Astrocyte (in vitro differentiated cells and primary cell): ENCODE measurements at places on chromosomes 4 and X. TPM values are rescaled to one million over a fixed set of nuclear protein-coding genes. Genes with fewer than 3 reads are reported as not detected.

- no peaks in the 10 kb centered on the region for H3K36me3 ChIP-seq
- H3K27me3 ChIP-seq: no peaks in the 10 kb centered on the region
- H3K4me1 ChIP-seq: no peaks in the 10 kb centered on the region
- H3K4me3 ChIP-seq: no peak overlapping the region
- no peak overlapping the region for H3K27ac ChIP-seq
These were observed 313.3 kb upstream of the ACTRT1 start for GRCh38 chrX:128365492-128365891.

GRCh38 chr4:1983053-1983845 lies 25.5 kb downstream of the NELFA start:
- H3K27me3 ChIP-seq: no peaks in the 10 kb centered on the region
- no peak overlapping the region for H3K4me3 ChIP-seq
- no peak overlapping the region for H3K27ac ChIP-seq
- peaks cover 21% of the 10 kb centered on the region for H3K36me3 ChIP-seq
- no peak for DNase-seq
- no peaks in the 10 kb centered on the region for H3K4me1 ChIP-seq

DNA sequence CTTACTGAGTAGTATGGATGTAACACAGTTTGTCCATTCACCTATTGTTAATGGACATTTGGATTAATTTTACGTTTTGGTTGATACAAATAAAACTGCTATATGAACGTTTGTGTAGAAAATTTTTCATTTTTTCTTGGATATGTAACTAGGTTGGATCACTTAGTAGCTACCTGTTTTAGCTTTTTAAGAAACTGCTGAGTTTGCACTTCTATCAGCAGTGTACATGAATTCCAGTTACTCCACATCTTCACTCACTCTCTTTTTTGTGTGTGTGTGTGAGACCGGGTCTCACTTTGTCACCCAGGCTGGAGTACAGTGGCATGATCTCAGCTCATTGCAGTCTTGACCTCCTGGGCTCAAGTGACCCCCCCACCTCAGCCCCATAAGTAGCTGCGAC lies 15.4 kb downstream of the LARP1B start:
- no peaks in the 10 kb centered on the region for H3K27me3 ChIP-seq
- H3K4me3 ChIP-seq: no peak overlapping the region
- no peak for DNase-seq
- no peak overlapping the region for H3K27ac ChIP-seq

- DNase-seq: no peak
- no peaks in the 10 kb centered on the region for H3K27me3 ChIP-seq
- peak overlapping the region; percentile 93 for H3K27ac ChIP-seq
- peaks cover 51% of the 10 kb centered on the region for H3K4me1 ChIP-seq
These were observed 1.7 kb downstream of the PDGFC start for GRCh38 chr4:156969911-156970310.

GRCh38 chr4:141898346-141898745 lies 262.0 kb downstream of the IL15 start:
- H3K36me3 ChIP-seq: no peaks in the 10 kb centered on the region
- no peak for DNase-seq
- no peaks in the 10 kb centered on the region for H3K27me3 ChIP-seq
- no peak overlapping the region for H3K27ac ChIP-seq
- no peaks in the 10 kb centered on the region for H3K4me1 ChIP-seq

DNA sequence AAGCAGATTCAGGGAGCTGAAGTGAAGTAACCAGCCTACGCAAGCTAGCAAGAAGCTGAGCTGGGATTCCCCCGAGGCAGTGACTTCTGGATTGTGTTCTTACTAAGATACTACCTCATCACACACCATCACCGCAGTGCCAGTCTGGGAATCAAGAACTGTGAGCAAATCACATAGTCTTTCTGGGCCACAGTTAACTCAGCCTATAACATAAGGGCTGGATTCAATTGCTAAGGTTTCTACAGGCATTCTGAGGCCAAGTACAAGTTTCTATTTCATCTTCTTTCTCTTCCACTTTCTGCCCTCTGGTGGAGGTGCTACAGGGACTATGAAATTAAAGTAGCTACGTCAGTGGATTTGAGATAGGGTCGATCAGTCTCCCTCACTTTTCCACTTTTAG lies 1.4 kb upstream of the CORIN start:
- no peaks in the 10 kb centered on the region for H3K36me3 ChIP-seq
- H3K4me1 ChIP-seq: peaks cover 13% of the 10 kb centered on the region
- H3K27ac ChIP-seq: no peak overlapping the region
- no peak overlapping the region for H3K4me3 ChIP-seq

DNA sequence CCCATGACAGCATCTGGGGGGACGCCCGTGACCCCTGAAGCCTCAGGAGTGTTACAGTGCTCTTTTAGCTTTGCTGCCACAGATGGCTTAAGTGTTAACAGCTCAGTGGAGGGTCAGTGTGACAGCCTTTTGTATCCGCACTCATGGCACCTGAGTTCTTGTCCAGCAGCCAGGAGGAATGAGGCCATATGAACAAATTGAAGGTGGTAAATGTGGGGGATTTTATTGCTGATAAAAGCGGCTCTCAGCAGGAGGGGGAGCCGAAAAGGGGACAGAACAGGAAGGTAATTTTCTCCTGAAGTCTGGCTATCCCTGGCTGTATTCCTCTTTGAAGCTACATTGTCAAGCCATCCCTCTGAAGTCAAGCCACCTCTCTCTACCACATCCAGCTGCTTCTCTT lies 441.0 kb downstream of the RAPGEF2 start:
- H3K4me3 ChIP-seq: no peak overlapping the region
- H3K36me3 ChIP-seq: no peaks in the 10 kb centered on the region
- H3K4me1 ChIP-seq: peaks cover 4% of the 10 kb centered on the region
- DNase-seq: no peak
- no peaks in the 10 kb centered on the region for H3K27me3 ChIP-seq
- no peak overlapping the region for H3K27ac ChIP-seq

DNA sequence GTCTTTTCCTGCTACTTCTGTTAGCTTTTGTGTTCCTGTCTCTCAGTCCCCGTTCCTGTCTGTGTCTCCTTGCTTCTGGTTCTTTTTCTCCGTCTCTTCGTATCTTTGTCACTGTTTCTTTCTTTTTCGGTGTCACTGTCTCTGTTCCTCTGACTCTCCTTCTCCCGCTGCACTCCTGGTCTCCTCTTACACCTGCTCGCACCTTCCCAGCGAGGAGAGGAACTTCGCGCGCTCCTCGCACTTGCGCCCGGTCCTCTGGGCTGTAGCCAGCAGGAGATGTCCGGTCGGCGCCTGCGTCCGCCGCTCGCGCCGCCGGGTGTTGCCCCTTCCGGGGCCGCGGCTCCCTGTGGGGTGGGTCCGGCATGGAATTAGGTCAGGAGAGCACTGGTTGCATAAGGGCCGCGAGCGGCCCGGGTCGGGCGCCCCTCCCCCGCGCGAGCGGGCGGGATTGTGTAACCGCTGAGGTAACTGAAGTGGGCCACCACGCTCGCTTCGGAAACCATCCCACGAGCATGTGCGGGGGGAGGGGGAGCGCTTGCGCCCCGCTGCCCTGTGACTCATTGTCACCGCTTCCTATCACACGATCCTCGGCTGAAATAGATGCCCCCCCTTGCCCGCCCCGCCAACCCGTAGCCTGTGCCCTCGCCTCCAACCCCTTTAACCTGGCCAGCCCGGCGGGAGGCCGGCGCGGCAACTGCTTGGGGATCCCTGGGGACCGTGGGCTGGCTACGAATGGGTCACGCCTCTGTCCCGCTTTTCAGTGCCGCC lies 1.6 kb downstream of the LONRF3 start:
- no peak for DNase-seq
- H3K4me3 ChIP-seq: peak overlapping the region; percentile 44
- H3K4me1 ChIP-seq: no peaks in the 10 kb centered on the region
- no peak overlapping the region for H3K27ac ChIP-seq
- no peaks in the 10 kb centered on the region for H3K36me3 ChIP-seq

DNA sequence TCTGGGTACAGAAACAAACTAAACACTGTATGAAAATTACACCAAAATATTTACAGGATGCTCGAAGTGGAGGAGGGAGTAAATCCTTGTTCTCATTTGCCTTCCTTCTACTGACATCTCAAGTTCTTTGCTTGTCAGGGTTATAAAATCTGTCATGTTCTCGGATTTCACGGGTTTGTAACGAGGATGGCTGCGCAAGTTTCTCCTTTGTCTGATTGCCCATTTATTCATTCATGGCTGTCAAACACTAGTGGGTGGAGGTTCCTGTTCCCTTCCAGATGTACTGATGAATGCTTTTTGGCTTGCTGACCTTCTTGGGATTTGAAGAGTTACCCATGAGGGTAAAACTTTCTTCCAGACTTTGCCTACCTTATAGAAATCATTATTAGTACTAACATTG lies 206.9 kb downstream of the SPCS3 start:
- no peak overlapping the region for H3K27ac ChIP-seq
- no peak overlapping the region for H3K4me3 ChIP-seq
- no peaks in the 10 kb centered on the region for H3K36me3 ChIP-seq

- no peak for DNase-seq
- no peaks in the 10 kb centered on the region for H3K4me1 ChIP-seq
- no peaks in the 10 kb centered on the region for H3K36me3 ChIP-seq
- no peak overlapping the region for H3K27ac ChIP-seq
- no peak overlapping the region for H3K4me3 ChIP-seq
- H3K27me3 ChIP-seq: no peaks in the 10 kb centered on the region
These were observed 26.1 kb downstream of the GK start for GRCh38 chrX:30679369-30679768.

- no peaks in the 10 kb centered on the region for H3K36me3 ChIP-seq
- H3K27ac ChIP-seq: no peak overlapping the region
- peak; percentile 18 for DNase-seq
- H3K27me3 ChIP-seq: no peaks in the 10 kb centered on the region
- peaks cover 25% of the 10 kb centered on the region for H3K4me1 ChIP-seq
These were observed 2.2 kb downstream of the FAT4 start for GRCh38 chr4:125316791-125317524.

- H3K36me3 ChIP-seq: no peaks in the 10 kb centered on the region
- no peak overlapping the region for H3K4me3 ChIP-seq
- no peaks in the 10 kb centered on the region for H3K27me3 ChIP-seq
- H3K4me1 ChIP-seq: no peaks in the 10 kb centered on the region
These were observed 53.3 kb upstream of the STIM2 start for GRCh38 chr4:26807330-26807729.

DNA sequence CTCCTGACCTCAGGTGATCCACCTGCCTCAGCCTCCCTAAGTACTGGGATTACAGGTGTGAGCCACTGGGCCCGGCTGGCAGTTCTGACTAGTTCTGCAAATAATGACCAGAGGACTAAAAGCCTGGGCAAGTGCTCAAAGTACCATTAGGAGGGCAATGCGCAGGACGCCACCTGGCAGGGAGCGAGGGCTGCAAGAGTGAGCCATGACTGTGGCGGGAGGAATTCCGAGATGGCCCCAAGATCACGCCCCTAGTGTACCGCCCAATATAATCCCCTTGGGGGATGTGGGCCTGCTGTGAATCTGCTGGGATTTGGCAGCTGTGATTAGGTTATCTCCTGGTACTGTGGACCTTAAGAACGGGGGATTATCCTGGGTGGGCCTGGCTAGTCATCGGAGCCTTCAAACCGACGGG lies 26.2 kb upstream of the GPR78 start:
- H3K27ac ChIP-seq: no peak overlapping the region
- DNase-seq: no peak
- peaks cover 3% of the 10 kb centered on the region for H3K4me1 ChIP-seq
- H3K36me3 ChIP-seq: no peaks in the 10 kb centered on the region
- H3K4me3 ChIP-seq: no peak overlapping the region
- H3K27me3 ChIP-seq: no peaks in the 10 kb centered on the region

Gene RPL9
- total RNA-seq: 963 and 1,047 TPM in 2 replicates

Gene SMAD1
- total RNA-seq: 29.6 and 33.8 TPM in 2 replicates

Gene RAB33A
- 1.7 and 1.9 TPM in 2 replicates for total RNA-seq

Gene CLDN34
- 0.36 TPM in 1 of 2 replicates, not detected in the other for total RNA-seq

Gene RTL9
- 0.91 and 0.94 TPM in 2 replicates for total RNA-seq
